ENCODE measurements at places on chromosomes 1 and 21.

- no peak for DNase-seq
These were observed 95.2 kb downstream of the NTPCR start for GRCh38 chr1:233045588-233045987.

- no peak for DNase-seq
These were observed 491.5 kb upstream of the B3GALT2 start for GRCh38 chr1:193677874-193678273.

GRCh38 chr1:2413495-2414296 is 1.3 kb upstream of the PEX10 start:
- no peak for DNase-seq

DNA sequence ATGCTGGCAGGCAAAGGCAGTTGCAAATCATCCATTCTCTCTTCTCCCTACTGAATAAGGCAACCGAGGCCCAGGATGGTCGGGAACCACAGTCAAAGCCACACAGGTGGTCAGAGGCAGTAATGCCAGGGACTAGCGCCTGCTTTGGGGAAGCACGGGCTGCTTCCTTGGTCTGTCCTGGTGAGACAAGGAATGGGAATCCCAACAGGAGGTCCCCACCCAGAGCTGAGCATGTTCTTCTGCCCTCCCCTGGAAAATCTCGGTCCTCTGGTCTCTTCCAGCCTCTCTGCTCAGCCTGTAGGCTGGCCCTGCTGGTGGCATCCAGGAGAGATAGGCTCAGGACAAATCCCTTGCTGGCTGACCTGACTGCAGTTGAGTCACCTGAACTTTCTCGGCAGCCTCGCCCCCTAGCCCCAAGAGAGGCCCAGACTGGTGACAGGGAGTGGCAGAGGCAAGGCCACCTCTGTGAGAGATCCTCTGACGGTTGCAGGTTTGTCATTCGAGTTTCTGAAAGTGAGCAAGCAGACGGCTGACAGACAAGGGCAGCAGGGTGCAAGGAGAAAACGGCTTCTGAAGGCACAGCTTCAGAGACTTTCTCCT is 5.8 kb downstream of the OLIG1 start:
- DNase-seq: no peak

GRCh38 chr21:29640080-29640508 is 299.7 kb downstream of the GRIK1 start:
- DNase-seq: no peak

DNA sequence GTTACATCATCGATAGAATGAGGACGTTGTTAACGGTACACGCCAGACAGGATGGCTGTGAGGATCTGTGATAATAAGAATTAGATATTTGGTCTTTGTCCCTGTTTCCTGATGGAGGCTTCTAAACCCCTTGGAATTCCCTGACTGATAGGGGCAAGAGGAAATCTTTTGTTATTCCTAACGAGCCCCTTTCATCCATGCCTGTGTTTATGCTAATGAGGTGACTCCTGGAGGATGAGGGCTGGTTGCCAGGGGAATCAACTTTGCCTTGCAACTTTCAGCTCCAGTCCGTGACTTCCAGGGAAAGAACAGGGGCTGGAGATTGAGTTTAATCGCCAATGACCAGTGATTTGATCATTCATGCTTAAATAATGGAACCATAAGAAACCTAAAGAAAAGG is 39.3 kb upstream of the NLRP3 start:
- no peak for DNase-seq

DNA sequence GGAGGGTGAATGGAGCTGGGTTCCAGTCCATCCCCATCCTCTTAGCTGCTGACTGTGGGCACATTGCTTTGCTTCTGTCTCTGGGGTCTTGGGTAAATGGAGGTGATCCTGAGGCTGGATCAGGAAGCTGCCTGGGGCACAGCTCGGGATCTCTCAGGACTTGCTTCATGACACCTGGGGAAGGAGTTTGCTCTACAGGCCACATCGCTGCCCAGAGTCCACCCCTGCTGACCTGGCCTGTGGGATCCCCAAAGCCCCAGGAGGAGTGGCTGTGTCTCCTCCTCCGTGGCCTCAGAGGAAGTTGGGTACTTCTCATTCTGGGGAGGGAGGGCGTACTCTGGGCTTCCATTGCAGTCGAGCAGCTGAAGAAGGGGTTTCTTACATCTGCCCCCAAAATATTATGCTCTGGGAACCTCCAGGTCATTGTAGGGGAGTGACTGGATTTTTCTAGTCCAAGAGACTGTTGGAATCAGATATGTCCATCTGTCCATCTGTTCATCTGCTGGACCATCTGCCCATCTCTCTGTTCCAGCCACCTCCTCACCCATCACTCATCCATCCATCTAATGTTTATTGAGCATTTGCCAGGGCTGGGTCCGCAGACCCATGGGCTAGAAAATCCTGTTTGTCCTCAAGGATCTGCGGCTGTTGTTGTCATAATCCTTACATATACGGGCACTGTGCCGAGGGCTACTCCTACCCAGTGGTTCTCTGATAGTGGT is 45.9 kb downstream of the ARHGEF10L start:
- no peak for DNase-seq

DNA sequence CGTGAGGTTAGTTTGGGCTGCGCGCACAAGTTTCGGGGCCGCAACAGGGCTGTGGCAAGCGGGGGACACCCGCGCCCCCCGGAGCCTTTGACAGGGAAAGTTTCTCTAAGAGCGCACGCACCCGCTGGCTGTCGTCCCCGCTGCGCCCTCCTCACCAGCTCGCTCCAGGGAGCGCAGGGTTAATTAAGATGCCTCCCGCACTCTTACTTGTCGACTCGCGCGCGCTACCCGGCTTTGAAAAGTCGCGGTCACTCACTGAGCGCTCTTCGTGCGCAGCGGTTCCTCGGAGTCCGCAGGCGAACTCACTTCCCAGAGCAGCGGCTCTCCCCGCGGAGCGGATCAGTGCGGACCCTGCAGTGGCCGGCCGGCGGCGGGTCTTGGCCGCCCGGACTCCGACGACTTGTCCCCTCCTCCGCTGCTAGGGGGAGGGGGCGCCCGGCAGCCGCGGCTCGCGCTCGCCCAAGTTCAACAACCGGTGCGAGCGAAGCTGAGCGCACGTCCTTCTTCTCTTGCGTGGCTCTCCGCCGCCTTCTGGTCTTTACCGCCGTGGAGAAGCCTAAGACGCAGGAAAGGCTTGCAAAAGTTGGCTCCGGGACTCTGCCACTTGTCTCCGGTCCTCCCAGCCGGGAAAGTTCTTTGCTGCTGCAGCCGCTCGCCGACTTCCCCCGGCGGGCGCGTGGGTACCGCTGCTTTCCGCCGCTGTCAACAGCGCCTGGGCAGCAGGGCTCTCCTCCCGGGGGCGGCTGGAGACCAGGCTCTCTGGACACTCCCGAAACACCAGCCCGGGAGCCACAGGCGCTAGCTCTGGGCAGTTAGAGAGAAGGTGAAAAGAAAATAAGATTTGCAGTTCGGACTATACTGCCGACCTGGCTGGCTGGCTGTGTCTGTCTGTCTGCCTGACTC is 506 bp downstream of the JUN start:
- peak; percentile 25 for DNase-seq

DNA sequence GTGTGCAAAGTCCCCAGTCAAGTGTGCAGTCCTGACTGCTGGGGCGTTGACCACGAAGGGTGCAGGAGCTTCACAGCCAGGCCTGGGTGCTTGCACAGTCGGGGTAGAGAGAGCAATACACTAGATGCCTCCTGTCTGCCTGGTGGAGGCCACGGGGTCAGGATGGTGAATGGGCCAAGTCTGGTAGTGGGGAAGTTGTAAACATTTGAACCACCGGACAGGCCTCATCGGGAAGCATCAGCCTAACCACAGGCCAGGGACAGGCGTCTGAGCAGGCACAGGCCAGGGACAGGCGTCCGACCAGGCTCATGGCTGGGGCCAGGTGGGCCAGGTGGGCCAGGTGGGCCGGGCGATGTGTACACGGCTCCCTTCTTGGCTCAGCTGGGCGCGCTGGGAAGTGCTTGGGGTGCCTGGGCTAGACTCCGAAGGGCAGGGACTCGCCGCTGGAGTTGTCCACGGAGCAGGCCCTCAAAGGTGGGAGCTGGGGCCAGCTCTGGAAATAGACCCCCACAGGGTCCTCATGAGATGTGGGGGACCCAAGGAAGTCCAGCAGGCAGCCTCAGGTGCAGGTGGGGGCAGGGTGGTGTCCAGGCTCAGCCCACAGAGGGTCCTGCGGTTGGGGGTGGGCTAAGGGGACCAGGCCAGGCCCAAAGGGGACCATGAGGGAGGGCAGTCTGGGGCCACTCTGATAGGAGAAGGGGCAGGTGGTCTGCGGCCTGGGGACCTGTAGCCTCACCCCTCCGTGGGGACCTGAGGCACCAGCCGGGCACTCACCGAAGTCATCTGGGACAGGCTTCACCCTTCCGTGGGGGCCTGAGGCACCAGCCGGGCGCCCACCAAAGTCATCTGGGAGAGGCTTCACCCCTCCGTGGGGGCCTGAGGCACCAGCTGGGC is 15.0 kb downstream of the COL6A1 start:
- no peak for DNase-seq

GRCh38 chr1:187326557-187326956 is 497.8 kb downstream of the PLA2G4A start:
- DNase-seq: no peak

GRCh38 chr1:43529206-43529731 is 1.4 kb upstream of the PTPRF start:
- DNase-seq: peak; percentile 57

GRCh38 chr21:35699361-35699760 is 361.0 kb downstream of the SETD4 start:
- no peak for DNase-seq

- no peak for DNase-seq
These were observed 33.2 kb upstream of the SERBP1 start for GRCh38 chr1:67463298-67463955.

- DNase-seq: no peak
These were observed 131.5 kb downstream of the DHRS3 start for GRCh38 chr1:12486401-12487005.

DNA sequence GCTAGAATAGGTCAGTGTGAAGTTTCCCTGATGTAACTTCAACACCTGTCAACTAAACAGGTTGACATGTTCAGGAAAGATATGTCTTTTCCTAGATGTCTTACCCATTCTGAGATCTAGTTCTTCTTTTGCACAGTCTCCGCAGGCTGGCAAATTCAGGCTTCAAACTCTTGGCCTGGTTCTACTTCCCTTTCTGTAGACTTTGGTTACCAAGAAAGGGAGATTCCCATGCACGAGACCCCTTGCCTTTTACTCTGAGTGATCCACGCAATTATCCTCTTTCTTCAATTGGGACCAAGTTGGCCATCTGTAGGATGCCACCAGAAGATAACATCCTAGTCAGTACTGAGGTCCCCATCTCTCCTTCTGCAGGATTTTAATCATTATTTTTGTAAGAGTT is 2.0 kb downstream of the CFAP45 start:
- no peak for DNase-seq

- peak; percentile 84 for DNase-seq
These were observed at the start of the genes CYB5RL and MRPL37 for GRCh38 chr1:54199765-54200518. TSS of gene CYB5RL (minus strand) at chr1:54200030. CDS start at chr1:54195616, 4,414 bp downstream. TSS of gene MRPL37 (plus strand) at chr1:54200167. CDS start at chr1:54200244, 77 bp downstream.

GRCh38 chr1:29458737-29459619 is 222.7 kb downstream of the PTPRU start:
- DNase-seq: no peak

DNA sequence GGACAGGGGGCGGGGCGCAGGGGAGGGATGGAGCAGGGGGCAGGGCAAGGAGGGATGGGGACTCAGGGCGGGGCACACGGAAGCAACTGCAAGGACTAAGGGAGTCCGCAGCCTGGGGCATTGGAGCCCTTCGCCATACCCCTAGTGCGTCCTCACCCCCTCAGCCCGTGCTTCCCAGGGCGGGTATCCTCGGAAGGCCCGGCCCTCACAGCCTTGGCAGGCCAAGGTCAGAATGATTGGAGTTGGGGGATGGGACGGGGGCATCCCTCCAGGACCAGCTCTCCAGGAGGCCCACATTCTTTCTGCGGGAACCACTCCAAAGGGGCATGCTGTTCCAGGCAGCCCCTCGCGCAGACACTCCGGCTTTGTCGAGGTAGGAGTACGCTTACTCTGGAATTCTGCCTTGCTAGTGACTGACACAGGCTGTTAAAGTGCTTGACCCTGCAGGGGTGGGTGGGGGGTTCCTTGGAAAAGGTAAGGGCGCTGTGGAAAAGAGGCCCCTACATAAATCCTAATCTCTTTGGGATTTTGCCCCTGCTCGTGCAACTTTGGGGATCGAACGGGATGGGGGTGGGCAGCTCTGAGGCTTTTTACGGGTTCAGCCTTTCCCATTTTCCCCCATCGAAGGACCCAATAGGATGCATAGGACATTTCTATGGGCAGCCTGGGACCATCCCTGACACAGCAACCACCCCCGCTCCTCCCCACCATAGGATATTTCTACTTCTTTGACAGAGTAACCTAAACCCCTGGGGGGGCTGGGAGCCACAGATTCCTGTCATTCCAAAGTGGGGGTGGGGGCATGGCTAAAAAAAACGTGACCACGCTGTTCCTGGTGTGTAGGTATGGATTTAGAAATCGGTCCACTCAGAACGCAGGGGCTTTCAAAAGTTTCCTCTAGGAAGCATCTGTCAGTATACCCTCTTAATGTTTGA is 738 bp upstream of the TRIM11 start:
- no peak for DNase-seq

DNA sequence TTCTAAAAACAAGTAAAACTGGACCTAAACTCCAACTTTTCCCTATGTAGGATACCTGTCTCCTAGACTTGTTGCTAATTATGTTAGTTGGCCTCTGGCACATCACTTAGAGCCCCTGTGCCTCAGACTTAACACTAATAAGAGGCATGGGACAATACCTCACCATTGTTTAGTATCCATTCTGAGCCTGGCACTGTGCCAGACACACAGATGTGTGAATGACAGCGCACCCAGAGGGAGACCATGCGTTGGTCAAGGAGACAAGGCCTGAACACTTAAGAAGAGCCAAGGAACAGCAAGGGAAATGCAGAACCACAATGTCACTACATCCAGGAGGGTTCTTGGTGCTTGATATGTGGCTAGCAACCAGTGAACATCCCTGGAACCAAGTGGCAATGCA is 189.1 kb downstream of the FGGY start:
- DNase-seq: no peak

GRCh38 chr1:197618061-197618460 is 157.2 kb downstream of the DENND1B start:
- no peak for DNase-seq

- no peak for DNase-seq
These were observed 65.5 kb upstream of the COA6 start for GRCh38 chr1:234307726-234308125.

GRCh38 chr21:38995731-38996130 is 187.5 kb downstream of the PSMG1 start:
- no peak for DNase-seq

DNA sequence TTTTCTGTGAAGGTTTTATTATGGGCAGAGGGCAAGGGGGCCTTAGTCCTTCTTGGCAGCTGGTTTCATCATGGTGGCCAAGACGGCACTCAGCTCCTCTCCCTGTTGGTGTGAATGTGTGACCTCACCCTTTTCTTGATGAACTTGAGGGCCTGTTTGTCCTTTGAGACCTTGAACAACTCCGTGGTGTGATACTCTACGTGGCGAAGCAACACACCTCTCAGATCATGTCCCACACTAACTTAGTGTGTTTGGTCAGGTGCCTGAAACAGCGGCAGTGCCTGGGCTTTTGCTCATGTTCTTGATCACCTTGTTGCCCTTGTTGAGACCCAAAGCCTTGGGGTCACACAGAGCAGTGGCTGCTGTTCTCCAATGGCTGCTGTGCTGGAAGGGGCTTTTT is 13.4 kb downstream of the L1TD1 start:
- DNase-seq: no peak

Measured in T-helper 1 cell (primary cell).